K562 (cell line): ENCODE measurements at places on chromosomes 5 and 9.
A peak's percentile ranks its signal among the peaks of the same experiment; 100 is the strongest.

GRCh38 chr9:365436-365835 lies 150.8 kb downstream of the DOCK8 start:
- H3K4me1 ChIP-seq: no peaks in the 10 kb centered on the region
- no peak overlapping the region for H3K27ac ChIP-seq
- H3K36me3 ChIP-seq: peaks cover 48% of the 10 kb centered on the region; the same call in 2 of the 3 replicates
- no peak overlapping the region for H3K4me3 ChIP-seq

- peaks cover 7% of the 10 kb centered on the region; the same call in 2 of the 3 replicates for H3K27me3 ChIP-seq
- H3K4me1 ChIP-seq: no peaks in the 10 kb centered on the region
- H3K27ac ChIP-seq: no peak overlapping the region
- H3K4me3 ChIP-seq: no peak overlapping the region
- DNase-seq: no peak
Measured at GRCh38 chr5:36656556-36656955, 50.1 kb downstream of the SLC1A3 start.

GRCh38 chr5:118596255-118596654 lies 392.1 kb downstream of the DTWD2 start:
- H3K27ac ChIP-seq: no peak overlapping the region
- no peak overlapping the region for H3K4me3 ChIP-seq
- no peak for DNase-seq
- no peaks in the 10 kb centered on the region for H3K27me3 ChIP-seq
- no peaks in the 10 kb centered on the region for H3K4me1 ChIP-seq
- no peaks in the 10 kb centered on the region for H3K36me3 ChIP-seq

GRCh38 chr9:94798201-94798600 lies 71.7 kb downstream of the AOPEP start:
- H3K4me3 ChIP-seq: no peak overlapping the region
- no peaks in the 10 kb centered on the region for H3K27me3 ChIP-seq

DNA sequence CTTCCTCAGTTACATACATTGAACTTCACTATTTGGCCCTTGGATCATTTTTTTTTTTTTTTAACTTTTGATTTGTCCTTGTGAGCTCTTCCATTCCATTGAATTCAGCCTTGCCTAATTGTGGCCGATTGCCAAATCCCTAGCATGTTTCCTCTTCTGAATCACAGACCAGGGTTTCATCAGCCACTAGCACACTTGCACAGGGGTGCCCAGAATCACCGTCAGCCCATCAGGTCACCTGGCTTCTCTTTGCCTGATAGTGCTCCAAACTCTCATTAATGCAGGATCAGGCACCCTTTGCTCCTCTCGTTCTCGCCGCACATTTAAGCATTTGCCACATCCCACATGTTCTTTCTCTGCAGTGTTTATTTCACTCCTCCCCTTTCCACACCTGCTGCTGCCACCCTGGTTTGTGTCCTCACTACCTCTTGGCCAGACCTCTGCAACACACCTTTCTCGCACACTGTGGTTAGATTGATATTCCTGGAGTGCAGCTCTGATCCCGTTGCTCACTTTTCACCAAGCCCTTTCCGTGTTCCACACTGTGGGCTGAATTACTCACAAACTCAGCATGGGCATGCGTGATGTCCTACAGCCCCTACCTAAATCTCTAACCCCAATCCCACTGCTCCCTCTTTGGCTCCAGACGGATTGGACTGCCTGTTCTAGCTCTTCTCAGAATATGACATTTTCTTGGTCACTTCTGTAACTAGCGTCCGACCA lies 9.8 kb downstream of the PIK3R1 start:
- no peak for DNase-seq
- H3K27me3 ChIP-seq: peaks cover 3% of the 10 kb centered on the region; the same call in 1 of the 3 replicates

DNA sequence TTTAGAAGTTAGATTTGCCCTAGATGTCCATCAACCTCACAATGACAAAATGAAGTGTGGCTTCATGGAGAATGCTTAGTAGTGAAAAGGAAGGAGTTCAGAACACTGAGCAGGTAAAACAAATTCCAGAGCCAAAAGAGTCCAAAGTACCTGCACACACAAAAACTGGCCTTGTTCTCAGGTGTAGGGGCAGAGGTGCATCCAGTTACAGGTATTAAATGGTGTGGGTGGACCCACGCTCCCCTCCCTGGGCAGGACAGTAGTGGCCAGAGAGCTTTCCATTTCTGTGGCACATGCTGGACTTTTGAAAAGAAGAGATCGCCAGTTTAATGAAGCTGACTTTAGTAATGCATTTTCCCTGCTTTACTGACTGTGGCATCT lies 47.2 kb downstream of the SECISBP2 start:
- DNase-seq: no peak
- H3K27ac ChIP-seq: no peak overlapping the region
- H3K36me3 ChIP-seq: peaks cover 13% of the 10 kb centered on the region; the same call in 2 of the 3 replicates

DNA sequence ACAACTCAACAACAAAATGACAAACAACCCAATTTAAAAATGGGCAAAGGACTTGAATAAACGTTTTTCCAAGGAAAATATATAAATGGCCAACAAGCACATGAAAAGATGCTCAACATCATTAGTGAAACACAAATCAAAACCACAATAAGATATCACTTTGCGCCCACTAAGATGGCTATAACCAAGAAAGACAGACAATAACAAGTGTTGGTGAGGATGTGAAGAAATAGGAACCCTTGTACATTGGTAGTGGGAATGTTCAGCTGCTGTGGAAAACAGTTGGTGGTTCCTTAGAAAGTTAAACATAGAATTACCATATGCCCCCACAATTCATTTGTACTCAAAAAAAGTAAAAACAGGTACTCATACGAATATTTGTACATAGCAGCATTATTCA lies 39.2 kb upstream of the WDR41 start:
- no peak overlapping the region for H3K27ac ChIP-seq
- H3K4me3 ChIP-seq: no peak overlapping the region
- no peaks in the 10 kb centered on the region for H3K4me1 ChIP-seq
- no peak for DNase-seq

DNA sequence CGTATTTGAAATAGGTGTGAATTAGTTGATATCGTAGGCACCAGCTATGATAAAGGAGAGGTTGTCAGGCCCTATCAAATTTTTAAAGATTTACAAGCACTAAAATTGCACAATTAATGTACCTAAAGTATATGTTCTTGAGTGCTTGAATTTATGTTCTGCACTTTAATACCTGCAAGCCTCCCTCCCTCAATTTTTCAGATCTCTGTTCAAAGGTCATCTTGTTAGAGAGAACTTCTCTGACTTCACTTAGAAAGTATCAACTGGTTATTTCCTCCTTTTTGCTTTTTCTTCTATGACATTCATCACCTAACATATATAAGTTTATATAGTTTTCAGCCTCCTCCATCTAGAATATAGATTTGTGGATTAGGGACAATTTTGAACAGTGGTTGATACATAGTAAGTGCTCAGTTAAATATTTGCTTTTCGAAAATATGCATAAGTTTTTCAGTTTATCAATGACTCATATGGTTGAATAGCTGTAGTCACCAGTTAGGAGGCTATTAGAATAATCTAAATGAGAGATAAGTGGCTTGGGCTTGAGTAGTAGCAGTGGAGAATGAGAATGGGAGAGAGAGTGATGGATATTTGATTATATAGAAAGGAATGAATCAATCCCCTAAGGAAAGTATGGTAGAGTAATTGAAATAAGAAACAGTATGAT lies 37.3 kb downstream of the LOX start:
- no peaks in the 10 kb centered on the region for H3K27me3 ChIP-seq
- H3K36me3 ChIP-seq: no peaks in the 10 kb centered on the region
- H3K4me1 ChIP-seq: no peaks in the 10 kb centered on the region
- DNase-seq: no peak
- no peak overlapping the region for H3K27ac ChIP-seq

GRCh38 chr9:86282979-86283535 lies 719 bp upstream of the ISCA1 start:
- no peak for DNase-seq
- peaks cover 24% of the 10 kb centered on the region; the same call in 2 of the 3 replicates for H3K36me3 ChIP-seq
- H3K4me3 ChIP-seq: peak overlapping the region; percentile 83

DNA sequence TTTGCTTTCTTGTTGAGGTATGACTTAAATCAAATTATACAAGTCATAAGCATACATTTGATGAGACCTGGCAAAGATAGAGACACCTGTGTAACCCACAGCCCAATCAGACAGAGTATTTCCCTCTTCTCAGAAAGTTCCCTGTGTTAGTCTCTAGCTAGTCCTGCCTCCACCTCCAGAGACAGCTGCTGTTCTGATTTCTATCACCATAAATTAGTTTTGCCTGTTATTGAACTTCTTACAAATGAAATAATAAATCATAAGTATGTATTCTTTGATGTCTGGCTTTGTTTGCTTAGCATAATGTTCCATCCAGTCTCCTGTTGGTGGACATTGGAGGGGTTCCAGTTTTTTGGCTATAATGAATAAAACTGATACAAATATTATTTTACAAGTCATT lies 194.5 kb downstream of the ICE1 start:
- H3K27me3 ChIP-seq: no peaks in the 10 kb centered on the region
- H3K36me3 ChIP-seq: no peaks in the 10 kb centered on the region
- 0 out of 3 replicates have a peak, but pooled peaks cover 3% of the 10 kb centered on the region for H3K4me1 ChIP-seq
- H3K27ac ChIP-seq: no peak overlapping the region

DNA sequence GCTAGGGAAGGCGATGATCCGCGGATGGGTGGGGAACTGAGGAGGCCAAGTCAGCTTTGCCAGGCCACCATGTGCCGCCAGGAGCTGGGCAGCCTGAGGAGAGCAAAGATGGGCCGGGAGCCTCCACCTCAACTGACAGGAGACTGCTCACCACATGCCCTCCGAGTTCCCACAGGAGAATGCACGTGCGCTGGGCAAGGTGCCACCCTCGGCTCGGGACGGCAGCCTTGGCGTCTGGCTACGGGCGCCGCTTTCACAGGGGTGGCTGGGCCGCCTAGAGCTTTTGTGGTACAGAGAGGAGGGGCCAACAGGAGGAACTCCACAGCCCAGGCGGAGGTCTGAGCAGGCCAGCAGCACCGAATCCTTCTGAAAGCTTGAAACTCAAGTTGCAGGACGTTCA lies 5.3 kb upstream of the TBC1D9B start:
- no peak overlapping the region for H3K27ac ChIP-seq
- H3K36me3 ChIP-seq: no peaks in the 10 kb centered on the region
- DNase-seq: no peak

- H3K27me3 ChIP-seq: no peaks in the 10 kb centered on the region
- no peaks in the 10 kb centered on the region; the same call in 2 of the 3 replicates for H3K36me3 ChIP-seq
Measured at GRCh38 chr5:126953640-126954039, 76.7 kb downstream of the MARCHF3 start.

DNA sequence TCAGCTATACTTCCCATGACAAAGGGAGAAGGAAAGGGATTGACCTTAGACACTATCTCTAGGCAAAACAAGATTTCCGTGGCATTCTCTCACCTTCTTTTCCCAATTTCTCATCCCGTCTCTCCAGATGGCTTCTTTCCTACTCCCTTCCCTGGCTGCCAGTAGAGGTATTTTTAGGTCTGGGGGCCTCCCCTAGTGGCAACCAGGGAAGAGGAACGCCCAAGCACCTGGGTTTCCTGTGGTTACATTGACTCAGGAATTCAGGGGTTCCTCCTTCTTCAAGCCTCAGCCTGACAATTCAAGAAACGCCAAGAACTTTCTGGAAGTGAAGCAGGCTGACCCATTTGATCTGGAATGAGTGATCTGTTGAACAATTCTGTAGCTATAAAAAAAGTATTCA lies 111.5 kb upstream of the OSMR start:
- H3K27me3 ChIP-seq: no peaks in the 10 kb centered on the region
- no peak for DNase-seq
- no peak overlapping the region for H3K27ac ChIP-seq
- H3K4me3 ChIP-seq: no peak overlapping the region

DNA sequence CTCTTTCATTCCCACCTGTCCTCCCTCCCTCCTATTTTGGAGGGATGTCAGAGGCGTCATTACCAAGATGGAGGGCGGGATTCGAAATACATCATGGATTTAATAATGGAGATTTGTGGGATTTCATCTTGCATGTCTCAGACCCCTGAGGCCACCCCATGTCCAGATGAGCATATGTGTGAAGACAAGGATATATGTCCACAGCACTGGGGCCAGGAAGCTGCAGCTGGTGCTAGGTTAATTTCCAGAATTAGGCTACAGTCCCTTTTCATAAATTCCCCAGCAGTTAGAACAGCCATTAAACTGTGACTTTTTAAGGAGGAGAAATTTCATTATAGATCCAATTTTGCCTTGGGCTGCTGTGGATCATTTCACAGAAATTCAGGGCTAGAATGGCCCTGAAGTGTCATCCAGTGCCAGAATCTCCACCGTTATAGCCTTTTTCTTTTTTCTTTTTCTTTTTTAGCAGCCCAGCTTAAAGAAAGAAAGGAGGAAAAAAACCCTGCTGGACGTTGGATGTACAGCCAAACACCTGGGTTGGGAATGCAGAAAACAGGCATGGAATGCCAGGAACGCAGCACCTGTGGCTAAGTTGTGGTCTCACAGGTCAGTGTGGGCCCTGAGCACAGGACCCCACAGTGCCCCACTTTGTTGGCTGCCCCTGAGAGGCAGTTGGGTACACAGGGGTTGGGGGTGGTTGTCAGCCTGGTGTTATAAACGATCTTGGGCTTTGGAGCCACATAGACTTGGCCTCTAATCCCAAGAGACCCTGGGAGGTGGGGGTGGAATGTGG lies 50.2 kb upstream of the CXCL14 start:
- no peak overlapping the region for H3K27ac ChIP-seq
- H3K4me1 ChIP-seq: no peaks in the 10 kb centered on the region
- H3K4me3 ChIP-seq: no peak overlapping the region
- no peaks in the 10 kb centered on the region for H3K36me3 ChIP-seq
- peaks cover 23% of the 10 kb centered on the region for H3K27me3 ChIP-seq
- no peak for DNase-seq

GRCh38 chr5:90071656-90072055 lies 337.9 kb downstream of the CETN3 start:
- no peaks in the 10 kb centered on the region for H3K4me1 ChIP-seq
- no peak for DNase-seq
- H3K36me3 ChIP-seq: no peaks in the 10 kb centered on the region
- H3K27me3 ChIP-seq: no peaks in the 10 kb centered on the region
- H3K27ac ChIP-seq: no peak overlapping the region

GRCh38 chr5:179160584-179160983 lies 100.4 kb downstream of the ZNF354C start:
- H3K4me1 ChIP-seq: no peaks in the 10 kb centered on the region
- H3K27ac ChIP-seq: no peak overlapping the region
- H3K4me3 ChIP-seq: no peak overlapping the region
- peaks cover 3% of the 10 kb centered on the region; the same call in 1 of the 3 replicates for H3K27me3 ChIP-seq
- DNase-seq: no peak

GRCh38 chr9:138049085-138049778 lies 171.7 kb downstream of the CACNA1B start:
- no peak overlapping the region for H3K27ac ChIP-seq
- H3K4me1 ChIP-seq: no peaks in the 10 kb centered on the region; the same call in 2 of the 3 replicates
- H3K27me3 ChIP-seq: peaks cover 33% of the 10 kb centered on the region
- H3K4me3 ChIP-seq: no peak overlapping the region

DNA sequence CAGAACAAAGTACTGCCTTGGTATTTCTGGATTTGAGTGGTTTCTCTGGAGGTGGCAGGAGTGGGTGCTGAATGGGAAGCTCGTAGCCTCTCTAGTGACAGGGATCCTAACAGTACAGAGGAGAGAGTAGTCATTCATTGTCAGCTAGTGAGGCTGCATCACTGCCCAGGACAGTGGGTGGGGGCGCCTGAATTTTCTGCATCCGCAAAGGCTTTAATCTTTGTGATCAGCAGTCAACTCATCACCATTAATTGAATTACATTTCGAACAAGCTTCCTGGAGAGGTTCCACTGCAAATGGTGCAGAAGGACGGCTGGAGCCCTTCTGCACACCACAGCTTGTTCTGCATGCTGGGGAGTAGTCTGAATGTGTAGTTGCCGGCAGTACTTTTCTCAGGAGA lies 77.5 kb downstream of the HSPA4 start:
- no peaks in the 10 kb centered on the region for H3K4me1 ChIP-seq
- no peak for DNase-seq
- peaks cover 28% of the 10 kb centered on the region for H3K27me3 ChIP-seq
- H3K27ac ChIP-seq: no peak overlapping the region
- H3K4me3 ChIP-seq: no peak overlapping the region
- no peaks in the 10 kb centered on the region for H3K36me3 ChIP-seq
